ENCODE measurements at places on chromosomes 6 and 20. TPM values are rescaled to one million over a fixed set of nuclear protein-coding genes. Genes with fewer than 3 reads are reported as not detected.

The ZC3H12D gene
- 48.2 TPM for total RNA-seq

The SYTL3 gene
- 35.5 TPM for total RNA-seq

The TRIM10 gene
- not detected for total RNA-seq

The GTF2H4 gene
- total RNA-seq = 33.3 TPM

The TSBP1 gene
- total RNA-seq = not detected
